SK-N-MC (cell line): ENCODE measurements at places on chromosomes 4 and X.

- DNase-seq, result no peak
Observed at GRCh38 chr4:165563851-165564250, 185.0 kb downstream of the CPE start.

- no peak for DNase-seq
Observed at GRCh38 chr4:89829470-89830138, 7.4 kb downstream of the SNCA start.

- DNase-seq, result no peak
Observed at GRCh38 chr4:67615119-67615518, 56.6 kb downstream of the STAP1 start.

GRCh38 chr4:145545538-145546174 lies 64.0 kb downstream of the SMAD1 start:
- no peak for DNase-seq

- no peak for DNase-seq
Observed at GRCh38 chrX:153059191-153060094, 3.2 kb downstream of the PNMA3 start.

DNA sequence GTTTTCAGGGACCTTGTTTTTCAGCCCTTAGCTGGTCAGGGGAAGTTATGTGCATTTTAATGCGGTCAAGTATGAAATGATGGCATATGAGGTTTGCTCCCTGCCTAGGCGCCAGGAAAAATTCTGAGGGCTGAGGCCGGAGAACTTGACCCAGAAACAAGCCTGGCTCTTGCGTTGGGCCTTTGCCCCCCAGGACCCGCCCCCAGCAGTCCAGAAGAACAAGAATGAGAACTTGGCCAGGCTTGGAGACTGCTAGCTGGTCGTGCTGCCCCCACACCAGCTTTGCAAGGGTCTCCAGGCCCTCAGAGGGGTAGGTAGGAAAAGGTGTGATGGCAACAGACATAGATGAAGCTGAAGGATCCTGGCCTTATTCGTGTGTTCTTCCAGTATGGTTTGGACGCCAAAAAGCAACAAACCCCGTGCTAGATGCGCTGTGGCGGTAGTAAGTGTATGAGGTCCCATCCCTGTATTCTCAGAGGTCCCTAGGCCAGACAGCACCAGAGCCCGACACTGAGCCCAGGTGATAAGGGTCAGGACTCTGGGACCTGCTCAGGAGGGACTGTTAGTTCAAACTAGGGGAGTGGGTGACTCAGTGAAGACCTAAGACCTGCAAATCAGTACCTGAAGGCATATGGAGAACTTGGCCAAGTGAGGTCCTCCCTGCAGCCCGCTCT lies 10.5 kb downstream of the NKX3-2 start:
- no peak for DNase-seq

DNA sequence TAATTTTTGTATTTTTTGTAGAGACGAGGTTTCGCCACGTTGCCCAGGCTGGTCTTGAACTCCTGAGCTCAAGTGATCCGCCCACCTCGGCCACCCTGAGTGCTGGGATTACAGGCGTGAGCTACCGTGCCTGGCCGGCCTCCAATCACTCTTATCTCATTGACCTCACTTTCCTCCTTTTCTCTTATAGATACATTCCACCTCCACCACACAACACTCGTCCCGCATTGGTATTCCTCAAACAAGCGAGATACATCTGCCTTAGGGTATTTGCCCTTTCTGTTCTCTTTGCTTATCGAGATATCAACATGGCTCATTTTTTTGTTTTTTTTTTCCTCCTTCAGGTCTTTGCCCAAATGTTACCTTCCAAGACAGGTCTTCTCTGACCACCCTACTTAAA lies 1.8 kb upstream of the PRPS1 start:
- no peak for DNase-seq

GRCh38 chr4:72496119-72496518 lies 72.9 kb downstream of the ADAMTS3 start:
- peak; percentile 10 for DNase-seq

GRCh38 chr4:12293906-12294525 lies 865.3 kb upstream of the HS3ST1 start:
- no peak for DNase-seq

GRCh38 chr4:61195101-61195500 lies 5.0 kb upstream of the ADGRL3 start:
- DNase-seq, result no peak

DNA sequence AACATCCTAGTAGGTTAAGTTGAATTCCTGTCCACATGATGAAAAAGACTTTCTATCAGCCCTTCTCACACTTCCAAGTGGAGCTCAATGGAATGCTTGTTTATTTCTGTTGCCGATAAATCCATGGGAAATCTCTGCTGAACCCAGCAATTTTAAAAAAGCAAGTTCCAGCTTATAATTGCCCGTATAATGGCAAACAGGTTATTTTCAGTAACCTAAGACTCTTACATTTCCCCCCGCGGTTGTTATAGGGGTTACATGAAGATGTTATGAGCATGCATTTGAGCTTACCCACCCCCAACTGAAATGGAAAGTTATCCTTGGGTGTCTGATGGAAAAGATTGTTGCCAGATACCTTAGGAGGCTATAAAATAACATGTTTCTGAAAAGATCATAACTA lies 136.2 kb downstream of the PALLD start:
- DNase-seq, result no peak

GRCh38 chr4:83269256-83269655 lies 15.3 kb downstream of the COQ2 start:
- no peak for DNase-seq

GRCh38 chr4:176769514-176769913 lies 23.2 kb downstream of the VEGFC start:
- no peak for DNase-seq

GRCh38 chrX:9682456-9682855 lies 83.2 kb downstream of the GPR143 start:
- DNase-seq, result no peak

DNA sequence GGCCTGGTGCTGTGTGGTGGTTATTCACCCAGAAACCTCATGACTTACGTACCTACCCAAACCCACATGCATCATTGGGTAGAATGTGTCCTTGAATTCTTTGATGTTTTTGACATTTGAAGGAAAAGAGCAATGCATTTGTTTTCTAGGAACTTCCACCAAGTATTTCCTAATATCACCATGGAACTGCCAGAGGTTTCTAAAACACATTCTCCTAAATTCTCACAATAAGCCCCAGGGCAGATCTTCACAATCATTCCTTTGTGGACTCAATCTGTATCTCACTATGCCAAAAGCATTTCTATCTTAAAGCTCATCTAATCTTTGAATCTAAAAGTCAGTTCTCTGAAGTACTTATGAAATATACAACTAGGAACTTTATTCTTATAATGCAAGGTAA lies 8.3 kb upstream of the ODAM start:
- peak; percentile 8 for DNase-seq

DNA sequence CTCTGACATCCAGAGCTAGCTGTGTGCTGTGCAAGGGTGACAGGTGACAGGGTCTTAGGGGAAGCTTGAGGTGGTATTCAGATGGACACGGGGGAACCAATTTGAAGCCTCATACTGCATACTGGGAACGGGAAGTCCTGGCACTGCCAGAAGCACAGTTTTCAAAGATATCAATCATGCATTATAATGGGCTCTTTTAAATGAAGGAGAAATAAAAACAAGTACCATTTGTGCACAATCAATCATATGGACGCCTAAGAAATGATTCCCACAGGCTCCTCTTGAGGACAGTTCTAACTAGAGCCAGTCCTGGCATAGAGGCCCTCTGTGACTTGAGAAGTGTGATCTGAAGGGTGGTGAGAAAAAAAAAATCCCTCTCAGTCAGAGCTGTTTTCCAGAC lies 50.9 kb downstream of the TSC22D3 start:
- DNase-seq, result no peak

- no peak for DNase-seq
Observed at GRCh38 chr4:138666366-138666765, 349.2 kb upstream of the NOCT start.
